Activated CD4-positive, alpha-beta T cell treated with anti-CD3 and anti-CD28 coated beads, Interleukin-2, amount 50 U/mL, for 48 hours (primary cell): ENCODE measurements at places on chromosomes 11 and 22.

DNA sequence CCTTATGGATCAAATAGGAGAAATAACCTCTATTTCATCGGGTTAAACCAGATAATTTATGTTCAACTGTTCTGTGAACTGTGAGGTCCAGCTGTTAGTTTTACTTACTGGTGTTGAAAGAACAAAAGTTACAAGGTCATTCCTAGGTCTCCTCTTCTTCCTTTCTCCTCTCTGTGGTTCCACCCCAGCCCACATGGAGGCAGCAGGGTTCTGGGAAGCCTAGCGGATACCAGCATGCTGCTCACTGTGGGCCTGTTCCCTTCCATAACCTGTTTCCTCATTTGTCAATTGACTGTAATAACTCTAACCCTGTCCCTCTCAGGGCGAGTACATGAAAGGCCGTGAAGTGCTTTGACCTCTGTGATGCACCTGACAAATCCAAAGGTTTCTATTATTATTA, 27.8 kb downstream of the RELT start:
- no peak for DNase-seq

GRCh38 chr11:61091373-61092279, 10.7 kb upstream of the CD5 start:
- DNase-seq = peak; percentile 80

- DNase-seq = no peak
Observed at GRCh38 chr11:33320814-33321330, 63.7 kb downstream of the HIPK3 start.

- DNase-seq = no peak
Observed at GRCh38 chr11:100963375-100963774, 166.2 kb downstream of the PGR start.

GRCh38 chr22:48098921-48099245, 1336.4 kb downstream of the TBC1D22A start:
- DNase-seq = no peak
